Midbrain (tissue), 1 donor: ENCODE measurements at places on chromosomes 1 and 21.

GRCh38 chr1:30741239-30741894 lies 16.2 kb downstream of the LAPTM5 start:
- no peak for DNase-seq

- no peak for DNase-seq
Measured at GRCh38 chr1:97074771-97075170, 353.2 kb downstream of the PTBP2 start.

DNA sequence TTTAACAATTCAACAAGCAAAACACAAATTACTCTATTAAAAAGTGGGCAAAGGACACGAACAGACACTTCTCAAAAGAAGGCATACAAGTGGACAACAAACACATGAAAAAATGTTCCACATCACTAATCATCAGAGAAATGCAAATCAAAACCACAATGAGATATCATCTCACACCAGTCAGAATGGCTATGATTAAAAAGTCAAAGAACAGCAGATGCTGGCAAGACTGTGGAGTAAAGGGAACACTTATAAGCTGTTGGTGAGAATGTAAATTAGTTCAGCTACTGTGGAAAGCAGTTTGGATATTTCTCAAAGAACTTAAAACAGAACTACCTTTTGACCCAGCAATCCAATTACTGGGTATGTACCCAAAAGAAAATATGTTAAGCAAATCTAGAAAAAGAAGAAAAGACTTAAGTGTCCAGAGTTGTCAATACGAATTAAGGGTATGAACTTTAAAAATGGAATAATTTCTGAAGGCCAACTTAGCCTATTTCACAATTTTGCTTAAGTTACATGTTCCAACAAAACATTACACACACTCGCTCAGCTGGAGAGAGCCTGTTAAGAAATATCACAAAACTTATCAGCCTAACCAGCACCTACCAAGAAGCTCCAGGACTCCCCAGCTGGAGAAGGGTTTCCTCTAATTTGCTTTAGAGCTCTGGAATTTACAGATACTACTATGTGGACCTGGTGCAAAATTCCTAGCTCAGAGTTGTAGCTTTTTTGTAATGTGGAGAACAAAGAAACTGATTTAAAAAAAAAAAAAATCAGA lies 232.1 kb downstream of the DUSP10 start:
- DNase-seq, result no peak

DNA sequence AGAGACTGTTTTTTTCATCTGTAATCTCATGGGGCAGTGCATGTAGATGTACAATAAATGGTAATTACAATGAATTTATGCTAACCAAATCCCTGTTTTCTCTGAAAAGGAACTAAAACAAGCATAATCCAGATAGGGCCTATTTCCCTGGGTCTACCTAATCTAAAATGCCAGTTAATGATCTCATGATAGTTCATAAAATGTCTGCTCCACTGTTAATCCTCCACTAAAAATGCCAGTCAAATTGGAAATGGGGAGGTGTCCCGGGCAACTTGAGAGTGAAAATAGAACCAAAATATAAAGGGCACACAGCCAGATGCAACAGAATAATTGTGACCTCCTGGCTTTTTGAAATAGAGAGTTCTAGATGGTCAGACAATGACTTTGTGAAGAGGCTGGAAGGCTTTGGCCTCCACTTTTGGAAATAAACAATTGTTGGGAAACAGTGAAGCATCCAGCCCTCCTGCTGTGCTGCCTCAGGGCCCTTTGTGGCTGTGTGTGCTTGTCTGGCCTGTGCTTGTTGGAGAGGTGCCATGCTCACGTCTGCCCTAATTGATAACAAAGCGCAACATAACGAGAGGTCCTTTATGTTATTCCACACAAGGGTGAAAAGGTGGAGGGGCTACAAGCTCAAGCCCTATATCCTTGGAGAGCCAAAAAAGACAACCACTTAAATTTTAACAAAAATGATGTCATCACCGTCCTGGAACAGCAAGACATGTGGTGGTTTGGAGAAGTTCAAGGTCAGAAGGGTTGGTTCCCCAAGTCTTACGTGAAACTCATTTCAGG lies 97.7 kb downstream of the ATP5PO start:
- DNase-seq, result no peak

GRCh38 chr1:116726872-116727820 lies 27.1 kb upstream of the CD2 start:
- no peak for DNase-seq

DNA sequence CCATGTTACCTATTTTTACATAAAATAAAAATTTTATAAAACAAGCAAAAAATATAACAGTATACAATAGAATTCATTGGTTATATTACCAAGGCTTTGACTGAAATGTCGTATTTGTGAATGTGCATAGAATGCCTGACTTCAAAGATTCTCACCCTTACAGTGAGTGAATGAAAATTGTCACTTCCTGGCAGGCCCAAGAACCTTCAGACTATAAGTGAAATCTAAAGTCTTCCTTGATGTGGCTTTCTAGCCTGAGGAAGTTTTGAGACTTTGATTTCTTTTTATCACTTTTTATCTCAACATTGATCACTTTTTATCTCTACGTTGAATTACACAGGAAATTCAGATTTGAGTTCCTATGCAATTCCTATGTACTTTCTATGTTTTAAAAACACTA lies 104.7 kb upstream of the KIAA0040 start:
- no peak for DNase-seq

DNA sequence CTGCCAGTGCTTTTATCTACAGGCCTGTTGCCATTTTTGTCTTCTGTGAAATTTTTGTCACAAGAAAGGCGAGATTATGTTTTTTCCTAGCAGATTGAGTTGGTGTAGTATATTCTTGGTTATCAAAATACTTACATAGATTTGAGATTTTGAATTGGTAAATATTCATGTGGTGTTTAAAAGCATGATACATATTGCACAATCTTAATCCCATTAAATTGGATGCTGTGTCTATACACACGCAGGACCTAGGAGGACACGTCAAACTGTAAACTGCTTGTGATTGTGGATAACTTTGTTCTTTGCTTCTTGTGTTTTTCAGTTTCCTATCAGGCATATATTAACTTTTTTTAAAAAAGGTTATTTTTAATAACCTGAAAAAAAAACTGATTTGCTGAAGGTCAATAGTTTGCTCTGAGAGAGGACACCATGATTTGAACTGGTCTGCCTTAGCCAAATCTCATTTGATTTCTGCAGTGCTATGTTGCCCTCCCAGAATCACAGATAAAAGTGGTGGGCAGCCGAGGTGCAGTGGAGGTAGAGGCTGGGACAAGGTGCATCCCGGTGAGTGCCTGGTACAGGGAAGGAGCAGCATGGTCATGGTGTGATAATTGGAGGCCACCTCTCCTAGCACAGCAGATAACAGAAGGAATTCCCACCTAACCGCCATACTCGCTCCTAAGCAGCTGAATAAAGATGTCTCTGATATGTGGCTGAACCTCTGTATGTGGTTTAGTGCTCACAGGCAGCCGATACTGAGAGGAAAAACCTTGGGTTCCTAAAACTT lies 76.7 kb downstream of the LRRC8D start:
- no peak for DNase-seq

GRCh38 chr1:24502065-24502708 lies 449 bp upstream of the RCAN3 start:
- DNase-seq, result no peak

DNA sequence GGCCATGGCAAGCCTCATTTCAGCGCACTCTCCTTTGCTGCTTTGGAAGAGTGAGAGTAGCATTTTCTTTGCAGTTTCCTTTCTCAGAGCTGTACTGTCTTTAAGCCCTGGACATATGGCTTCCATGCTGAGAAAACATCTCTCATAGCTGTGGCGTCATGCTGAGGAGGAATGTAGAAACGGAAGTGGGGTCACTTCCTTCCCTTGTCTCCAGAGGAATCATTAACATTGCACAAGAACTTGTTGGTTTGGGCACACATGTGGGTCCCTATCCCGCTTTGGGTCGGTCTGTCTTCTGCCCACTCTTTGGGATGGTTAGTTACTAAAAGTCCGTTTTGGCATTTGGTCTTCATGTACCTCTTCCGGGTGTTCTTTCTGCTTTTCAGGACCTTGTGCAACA lies 5.6 kb downstream of the MFN2 start:
- no peak for DNase-seq

GRCh38 chr1:54543729-54544496 lies 4.1 kb upstream of the ACOT11 start:
- DNase-seq, result no peak

GRCh38 chr1:208654241-208654640 lies 410.1 kb upstream of the PLXNA2 start:
- no peak for DNase-seq

DNA sequence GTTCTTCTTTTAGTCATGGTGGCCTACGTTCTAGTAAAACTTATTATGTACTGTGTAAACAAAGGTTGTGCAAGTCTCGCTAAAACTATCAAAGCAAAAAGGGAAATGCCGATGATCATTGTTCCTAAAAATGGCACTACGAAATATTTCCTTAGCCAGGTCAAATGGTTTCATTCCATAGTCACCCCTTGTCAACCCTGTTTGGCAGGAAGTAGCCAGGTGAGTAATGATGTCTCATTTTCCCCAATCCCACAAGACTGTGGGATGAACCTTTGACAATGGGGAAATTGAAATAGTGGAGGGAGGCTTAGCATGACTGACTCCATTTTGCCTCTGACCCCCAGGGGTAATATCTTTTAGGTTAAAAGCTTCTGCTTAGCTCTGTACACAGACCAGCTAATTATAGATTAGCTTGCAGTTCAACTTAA lies 5.6 kb upstream of the REN start:
- no peak for DNase-seq

DNA sequence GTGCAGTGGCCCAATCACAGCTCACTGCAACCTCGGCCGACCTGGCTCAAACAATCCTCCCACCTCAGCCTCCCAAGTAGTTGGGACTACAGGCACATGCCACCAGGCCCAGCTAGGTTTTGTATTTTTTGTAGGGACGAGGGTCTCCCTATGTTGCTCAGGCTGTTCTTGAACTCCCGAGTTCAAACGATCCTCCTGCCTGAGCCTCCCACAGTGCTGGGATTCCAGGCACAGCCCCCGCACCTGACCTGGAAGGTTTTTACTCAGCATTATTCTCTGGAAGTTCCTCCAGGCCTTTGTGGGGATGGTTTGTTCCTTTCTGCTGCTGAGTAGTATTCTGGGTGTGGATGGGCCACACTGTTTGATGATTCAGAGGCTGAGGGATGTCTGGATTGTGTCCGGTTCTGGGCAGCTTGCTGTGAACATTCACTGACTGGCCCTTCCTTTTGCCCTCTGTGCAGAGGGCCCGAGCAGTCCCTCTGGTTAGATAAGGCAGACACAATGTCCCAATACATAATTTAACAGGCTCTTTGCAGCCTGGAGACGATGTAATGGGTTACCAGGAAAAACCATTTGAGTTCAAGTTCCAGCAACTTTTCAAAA lies 6.0 kb upstream of the TRAPPC10 start:
- DNase-seq, result no peak

- no peak for DNase-seq
Measured at GRCh38 chr1:192260076-192260475, 56.7 kb upstream of the RGS21 start.

DNA sequence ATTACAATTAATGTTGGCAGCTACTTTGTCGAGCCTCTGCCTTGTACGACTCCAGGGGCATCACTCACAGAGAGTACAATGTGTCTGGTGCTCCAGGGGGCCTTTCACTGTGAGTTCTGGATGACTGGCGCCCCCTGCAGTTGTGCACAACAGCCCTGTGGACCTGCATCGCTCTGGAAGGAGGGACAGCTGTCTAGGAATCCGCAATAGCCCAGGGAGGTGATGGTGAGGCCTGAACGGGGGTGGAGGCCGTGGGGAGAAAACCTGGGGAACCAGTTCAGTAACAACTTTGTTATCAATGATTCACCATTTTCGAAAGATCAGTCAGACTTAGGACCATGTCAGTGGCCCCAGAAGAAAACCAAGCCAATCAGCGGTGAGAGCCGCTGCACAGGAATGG lies 189.1 kb downstream of the KAZN start:
- DNase-seq, result no peak

GRCh38 chr1:162259894-162260455 lies 116.7 kb downstream of the SPATA46 start:
- no peak for DNase-seq

DNA sequence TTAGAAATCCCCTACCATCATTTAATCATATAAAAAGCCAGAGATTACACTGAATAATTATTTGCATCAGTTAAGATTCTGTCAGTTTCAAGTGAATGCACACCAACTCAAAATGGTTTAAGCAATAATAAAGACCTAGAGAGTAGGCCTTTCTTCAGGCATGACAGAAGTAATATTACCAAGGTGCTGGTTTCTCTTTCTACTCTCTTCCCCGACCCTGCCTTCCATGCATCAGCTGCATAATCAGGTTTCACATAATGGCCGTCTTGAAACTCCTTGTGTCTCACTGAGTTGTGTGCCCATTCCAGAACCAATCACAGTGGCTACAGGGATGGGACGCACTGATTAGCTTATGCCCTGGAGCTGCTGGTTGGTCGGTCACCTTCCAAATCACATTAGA lies 103.5 kb upstream of the SERTAD4 start:
- DNase-seq, result no peak

DNA sequence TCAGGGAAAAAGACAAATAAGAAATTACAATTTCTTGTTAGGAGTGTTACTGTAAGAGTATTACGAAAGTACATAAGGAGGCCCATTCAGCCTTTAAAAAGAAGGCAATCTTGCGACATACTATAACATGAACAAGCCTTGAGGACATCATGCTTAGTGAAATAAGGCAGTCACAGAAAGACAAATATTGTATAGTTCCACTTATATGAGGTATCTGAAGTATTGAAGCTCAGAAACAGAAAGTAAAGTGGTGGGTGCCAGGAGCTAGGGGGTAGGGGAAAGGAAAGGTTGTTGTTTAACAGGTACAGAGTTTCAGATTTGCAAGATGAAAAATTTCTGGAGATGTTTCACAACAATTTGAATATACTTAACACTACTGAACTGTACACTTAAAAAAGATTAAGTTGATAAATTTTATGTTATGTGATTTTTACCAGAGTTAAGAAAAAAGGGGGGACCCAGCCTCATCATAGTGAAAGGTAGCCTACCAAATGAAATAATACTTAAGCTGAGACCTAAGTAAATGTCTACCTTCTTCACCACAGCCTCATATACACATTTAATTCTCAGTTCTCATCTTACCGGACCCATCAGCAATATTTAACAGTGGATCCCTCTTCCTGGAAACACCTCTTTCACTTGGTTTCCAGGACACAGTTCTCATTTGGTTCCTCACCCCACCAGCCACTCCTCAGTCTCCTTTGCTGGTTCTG lies 19.5 kb downstream of the USP24 start:
- DNase-seq, result no peak

DNA sequence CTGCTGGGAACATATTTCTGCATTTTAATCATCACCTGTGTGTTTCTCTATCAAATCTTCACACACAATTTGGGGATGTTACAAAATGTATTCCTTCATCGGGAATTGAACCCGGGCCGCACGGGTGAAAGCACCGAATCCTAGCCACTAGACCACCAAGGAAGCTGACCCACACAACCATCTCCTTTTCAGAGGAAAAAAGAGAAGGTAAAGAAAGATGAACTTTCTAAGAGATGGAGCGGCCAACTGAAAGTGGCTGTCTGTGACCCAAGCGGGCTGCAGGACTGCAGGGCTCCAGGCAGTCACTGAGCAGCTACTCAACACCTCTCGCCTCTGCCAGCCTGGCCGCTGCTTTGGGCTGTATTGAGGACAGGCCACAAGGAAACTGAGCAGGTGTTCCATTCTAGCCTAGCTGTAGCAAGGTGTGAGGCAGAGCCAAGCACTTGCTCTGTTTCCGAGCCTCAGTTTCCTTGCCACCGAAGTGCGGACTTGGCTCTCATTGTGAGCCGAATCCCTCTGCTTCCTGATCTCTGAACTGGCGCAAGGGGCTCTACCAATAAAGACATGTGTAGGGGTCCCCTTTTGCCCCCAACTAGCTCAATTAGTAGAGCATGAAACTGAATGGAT lies 156.9 kb upstream of the NBPF11 start:
- DNase-seq, result no peak
